ENCODE measurements at places on chromosomes 7 and 10.
A peak's percentile ranks its signal among the peaks of the same experiment; 100 is the strongest.

DNA sequence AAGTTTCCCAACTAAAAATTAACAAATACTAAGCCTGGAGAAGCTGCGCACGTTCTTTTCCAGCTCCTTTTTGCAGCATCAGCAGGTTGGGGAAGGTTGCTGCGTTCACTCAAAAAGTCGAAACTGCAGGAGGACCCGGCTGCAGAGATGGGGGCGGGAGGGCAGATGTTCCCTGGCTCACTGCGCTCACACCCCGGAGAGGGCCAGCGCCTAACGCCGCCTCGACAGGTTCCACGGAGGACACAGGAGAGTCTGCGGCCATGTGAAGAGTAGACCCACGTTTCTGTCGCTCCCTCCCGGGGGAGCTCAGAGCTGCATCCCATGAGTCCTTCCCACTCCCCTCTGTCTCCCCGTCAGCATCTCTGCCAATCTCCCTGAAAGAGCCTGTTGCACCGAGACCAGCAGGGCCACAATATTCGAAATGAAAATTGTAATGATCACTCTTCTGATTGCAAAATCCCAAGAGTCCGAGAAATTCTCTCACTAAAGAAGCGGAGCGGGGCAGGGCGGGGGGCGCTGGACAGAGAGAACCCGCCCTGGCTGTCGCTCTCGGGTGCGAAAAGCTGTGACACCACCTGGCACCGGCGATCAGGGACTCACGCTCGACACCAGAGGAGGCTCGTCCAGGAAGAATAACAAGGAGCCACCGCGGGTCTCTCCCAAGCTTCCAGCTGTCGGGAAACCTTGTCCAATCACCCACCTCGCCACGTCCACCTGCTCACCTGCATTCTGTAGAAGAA, 131.5 kb upstream of the PFKP start:
- DNase-seq: no peak

DNA sequence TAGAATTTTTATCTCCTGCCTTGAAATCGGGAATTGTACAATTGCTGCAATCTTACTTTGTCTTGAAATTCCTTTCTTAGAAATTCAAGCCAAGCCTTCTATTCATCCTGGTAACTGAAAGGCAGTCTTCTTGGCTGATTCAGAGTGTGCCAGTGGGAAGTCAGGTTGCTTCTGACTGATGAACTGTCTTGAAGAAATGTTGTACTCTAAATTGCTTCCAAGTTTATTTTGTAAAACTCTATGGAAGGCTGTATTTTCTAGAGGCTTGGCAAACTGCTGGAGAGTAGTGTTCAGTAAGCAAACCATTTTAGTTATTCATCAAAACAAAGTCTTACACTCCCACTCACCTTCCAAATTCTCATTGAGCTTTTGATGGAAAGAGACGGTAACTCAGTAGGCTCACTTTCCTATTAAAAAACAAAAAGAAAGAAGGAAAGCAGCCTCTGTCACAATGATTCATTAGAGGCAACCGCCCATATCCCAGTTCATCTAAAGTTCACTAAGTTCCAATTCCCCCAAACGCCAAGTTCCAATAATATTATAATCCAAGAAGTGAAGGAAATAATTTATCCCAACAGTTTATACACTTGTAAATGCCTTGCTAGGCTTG, 187.9 kb upstream of the MALRD1 start:
- no peak for DNase-seq

DNA sequence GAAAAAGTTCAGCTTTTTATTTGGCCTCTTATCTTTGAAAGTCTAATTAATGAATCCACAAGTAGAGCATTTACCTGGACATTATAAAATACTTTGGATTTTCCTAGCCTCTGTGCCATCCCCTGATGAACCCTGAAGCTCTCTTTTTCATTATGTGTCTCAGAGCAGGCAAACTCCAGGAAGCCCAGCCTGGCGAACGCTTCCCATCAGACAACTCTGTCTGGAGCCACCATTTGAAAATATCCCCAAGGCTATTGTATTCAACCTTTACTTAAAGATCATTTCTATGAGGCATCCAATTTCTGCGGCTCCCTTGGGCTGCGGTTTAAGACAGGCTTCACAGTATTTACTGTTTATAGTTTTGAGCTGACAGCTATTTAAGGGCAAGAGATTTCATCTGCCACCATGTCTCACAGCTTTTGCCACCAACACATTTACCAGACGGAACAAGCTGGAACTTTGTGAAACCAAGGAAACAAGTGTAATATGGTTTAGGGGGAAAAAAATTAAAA, 257.2 kb upstream of the GLI3 start:
- no peak for DNase-seq

DNA sequence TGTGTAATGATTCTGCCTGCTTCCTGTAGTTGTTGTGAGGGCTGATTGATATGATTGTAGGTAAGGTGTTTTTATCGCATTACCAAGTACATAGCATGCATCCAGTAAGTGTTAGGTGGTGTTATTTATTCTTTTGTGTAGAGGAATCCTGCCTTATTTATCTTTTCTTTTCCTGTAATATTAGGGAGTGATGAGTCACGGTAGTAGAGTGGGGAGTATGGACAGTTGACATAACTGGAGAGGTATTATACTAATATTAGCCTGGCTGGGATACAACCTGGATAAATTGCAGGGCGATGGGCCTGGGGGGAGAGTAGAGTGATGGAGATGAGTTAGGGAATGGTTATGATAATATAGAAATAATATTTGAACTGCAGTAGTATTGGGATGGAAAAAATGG, 9.8 kb downstream of the SDK1 start:
- no peak for DNase-seq

DNA sequence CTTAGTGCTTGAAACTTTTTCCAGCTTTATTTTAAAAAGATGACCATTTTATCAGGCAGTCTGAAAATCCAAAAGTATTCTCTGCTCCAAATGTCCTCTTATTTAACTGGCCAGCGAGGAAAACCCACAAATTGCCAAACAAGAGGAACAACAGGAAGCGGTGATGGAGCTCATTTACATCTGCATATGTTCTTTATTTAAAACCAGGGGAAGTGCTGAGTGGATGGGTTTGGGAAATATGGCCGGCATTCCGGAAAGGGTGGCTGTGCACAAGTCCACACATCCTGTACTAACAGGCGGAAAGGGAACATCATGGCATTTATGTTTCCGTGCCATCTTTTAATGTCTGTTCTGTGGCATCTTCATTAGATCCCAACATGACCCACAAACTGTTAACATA, 974.5 kb downstream of the LRMDA start:
- DNase-seq: no peak

DNA sequence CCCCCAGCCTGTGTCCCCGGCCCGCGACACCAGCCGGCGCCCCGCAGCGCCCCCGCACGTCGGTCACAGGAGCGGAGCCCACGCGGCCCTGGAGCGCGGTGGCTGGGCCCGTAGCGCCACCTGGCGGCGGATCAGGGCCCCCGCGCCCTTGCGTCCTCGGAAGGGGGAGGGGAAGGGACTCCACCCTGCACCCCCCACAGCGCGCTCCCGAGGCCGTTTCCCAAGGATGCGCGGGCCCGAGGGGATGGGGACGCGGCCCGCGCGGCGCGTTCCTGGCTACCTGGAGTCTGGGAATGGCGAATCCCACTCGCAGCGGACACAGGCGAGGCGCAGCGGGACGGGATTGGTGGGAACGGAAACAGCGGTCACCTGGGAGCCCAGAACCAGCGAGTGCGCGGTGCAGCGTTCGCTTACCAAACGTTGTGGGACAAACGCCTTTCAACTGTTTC, 23.8 kb upstream of the MKI67 start:
- DNase-seq: peak; percentile 40

DNA sequence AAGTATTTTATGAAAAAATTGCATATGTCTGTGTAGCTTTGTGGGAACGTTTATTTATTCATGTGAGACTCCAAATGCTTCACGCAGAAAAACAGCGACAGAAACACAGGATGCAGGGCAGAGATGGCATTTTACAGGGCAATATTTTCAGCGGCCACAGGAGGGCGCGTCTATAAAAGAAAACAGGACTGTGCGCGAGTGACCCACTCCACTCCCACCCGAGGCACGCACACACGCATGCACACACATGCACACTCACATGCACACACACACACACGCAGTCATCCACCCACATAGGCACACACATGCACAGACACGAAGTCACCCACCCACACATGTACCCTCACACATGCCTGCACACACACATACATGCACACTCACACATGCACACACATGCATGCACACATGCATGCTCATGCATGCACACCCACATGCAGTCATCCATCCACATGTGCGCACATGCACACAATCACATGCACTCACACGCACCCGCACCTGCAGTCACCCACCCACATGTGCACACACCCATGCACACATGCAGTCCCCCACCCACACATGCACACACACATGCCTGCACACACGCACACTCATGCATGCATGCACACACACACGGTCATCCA, 96.3 kb downstream of the DNAJB6 start:
- peak; percentile 15 for DNase-seq

- no peak for DNase-seq
Measured at GRCh38 chr7:158959021-158959717, 102.8 kb downstream of the DYNC2I1 start.

DNA sequence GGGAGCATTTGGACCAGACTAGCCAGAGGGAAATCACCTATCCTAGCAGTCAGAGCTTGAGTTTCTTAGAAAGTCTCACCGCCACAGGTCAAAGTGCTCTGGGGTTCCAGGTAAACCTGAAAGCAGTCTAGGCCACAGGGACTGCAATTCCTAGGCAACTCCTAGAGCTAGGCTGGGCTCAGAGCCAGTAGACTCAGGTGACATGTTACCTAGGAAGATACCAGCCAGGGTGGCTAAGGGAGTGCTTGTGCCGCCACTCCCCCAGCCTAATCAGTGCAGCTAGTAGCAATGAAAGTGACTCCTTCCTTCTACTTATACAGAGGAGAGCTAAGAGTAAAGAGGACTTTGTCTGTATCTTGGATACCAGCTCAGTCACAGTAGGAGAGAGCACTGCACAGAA, 348.7 kb upstream of the HPS1 start:
- no peak for DNase-seq

- no peak for DNase-seq
Measured at GRCh38 chr7:97578225-97578624, 153.7 kb upstream of the TAC1 start.

- DNase-seq: no peak
Measured at GRCh38 chr10:43976292-43976691, 327.6 kb upstream of the ZNF32 start.

All from stimulated activated CD8-positive, alpha-beta memory T cell treated with anti-CD3 and anti-CD28 coated beads, Interleukin-15, amount 100 ng/mL, for 4 hours (primary cell).